ENCODE measurements at places on chromosomes 13 and 19.

DNA sequence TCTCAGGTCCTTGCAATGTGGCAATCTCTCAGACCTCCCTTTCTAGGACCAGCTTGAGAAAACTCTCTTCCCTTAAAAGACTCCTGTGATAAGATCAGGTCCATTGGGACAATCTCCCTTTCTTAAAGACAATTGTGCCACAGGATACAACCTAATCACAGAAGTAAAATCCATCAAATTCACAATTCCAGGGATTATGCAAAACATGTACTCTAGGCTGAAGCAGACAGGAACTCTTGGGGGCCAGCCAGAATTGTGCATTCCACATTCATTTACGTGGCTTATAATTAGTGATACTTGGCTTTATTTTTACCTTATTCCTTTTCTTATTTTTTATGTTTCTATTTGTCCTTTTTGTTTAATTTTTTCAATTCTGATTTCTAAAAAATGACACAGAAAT lies 257.9 kb downstream of the KLF12 start:
- no peak for DNase-seq

DNA sequence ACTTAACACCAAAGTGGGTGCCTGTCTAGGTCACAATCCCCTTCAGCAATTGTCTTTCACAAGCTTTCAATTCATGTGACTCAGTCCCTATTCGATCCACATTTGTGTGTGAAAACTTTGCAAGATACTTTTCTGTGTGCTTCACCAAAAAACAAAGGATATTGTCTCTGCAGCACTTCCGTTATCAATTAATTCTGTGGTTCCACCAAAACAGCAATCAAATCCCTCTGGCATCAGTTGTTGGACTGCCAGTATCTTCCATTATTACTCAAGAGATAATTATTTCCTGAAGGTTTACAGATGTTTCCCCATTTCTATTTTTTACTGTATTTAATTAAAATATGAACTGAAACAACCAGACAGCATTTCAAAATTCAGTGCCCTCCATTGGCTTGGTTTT lies 481.4 kb downstream of the SUCLA2 start:
- DNase-seq, result no peak

GRCh38 chr19:45182758-45183157 lies 4.2 kb downstream of the BLOC1S3 start:
- no peak for DNase-seq

DNA sequence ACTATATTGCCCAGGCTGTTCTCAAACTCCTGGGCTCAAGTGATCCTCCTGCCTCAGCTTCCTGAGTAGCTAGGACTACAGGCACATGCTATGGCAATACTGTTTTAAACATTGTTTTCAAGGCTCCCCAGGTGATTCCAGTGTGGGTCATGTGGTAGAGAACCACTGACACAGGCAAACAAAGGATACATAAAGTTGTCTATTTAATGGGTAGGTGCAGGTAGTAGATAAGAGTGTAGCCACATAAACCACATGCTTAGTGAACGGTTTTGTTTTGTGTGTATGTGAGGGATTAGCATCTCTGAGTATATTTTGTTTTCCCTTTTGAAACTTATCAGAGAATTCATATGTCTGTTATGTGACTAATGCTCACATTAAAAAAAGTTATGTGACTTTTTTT lies 36.7 kb downstream of the USPL1 start:
- no peak for DNase-seq

DNA sequence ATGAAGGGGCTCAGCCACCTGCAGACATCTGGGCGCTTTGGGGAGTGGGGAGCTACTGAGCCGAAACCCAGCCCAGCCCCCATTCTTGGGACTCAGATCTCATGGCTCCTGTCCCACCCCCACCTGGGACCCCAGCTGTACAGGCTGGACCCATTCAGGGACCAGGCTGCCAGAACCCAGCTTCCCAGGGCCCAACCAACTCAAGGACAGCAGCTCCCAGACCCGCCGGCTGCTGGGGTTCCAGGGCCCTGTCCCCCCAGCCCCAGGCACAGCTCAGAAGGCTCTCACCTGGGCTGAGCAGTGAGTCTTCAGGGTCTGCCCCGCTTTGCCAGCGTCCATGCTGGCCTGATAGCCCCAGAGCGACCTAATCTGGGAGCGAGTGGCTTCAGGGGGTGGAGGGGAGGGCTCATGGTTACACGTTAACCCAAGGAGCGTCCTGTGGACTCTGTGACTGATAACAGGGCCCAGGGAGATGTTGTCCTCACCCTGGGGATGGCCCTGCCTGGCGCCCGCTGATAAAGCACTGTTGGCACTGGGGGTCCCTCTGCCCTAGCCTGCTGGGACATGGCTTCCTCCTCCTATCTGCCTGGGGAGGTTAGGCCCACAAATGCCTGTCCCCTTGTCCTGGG lies at the start of gene TMEM86B:
Gene TMEM86B, minus strand, starts transcription at position 361 of the 629 bp plus-strand sequence. Its CDS starts 22 bp downstream, at position 339.
- DNase-seq, result no peak

DNA sequence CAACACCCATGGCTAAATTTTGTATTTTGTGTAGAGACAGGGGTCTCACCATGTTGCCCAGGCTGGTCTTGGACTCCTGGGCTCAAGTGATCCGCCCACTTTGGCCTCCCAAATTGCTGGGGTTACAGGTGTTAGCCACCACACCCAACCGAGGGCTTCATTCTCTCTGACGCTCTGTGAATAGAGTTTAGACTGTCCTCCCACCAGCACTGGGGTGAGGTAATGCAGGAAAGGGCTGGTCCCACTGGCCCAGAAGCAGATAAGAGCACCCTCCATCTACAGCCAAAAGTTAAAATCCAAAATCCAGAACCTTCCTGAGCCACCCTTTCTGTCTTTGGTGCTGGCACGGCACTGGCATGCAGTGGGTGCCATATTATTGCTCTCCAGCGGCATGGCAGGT lies 31.8 kb upstream of the HOMER3 start:
- no peak for DNase-seq
